Fibroblast of upper back skin (primary cell): ENCODE measurements at places on chromosomes 7 and 10.

- no peak for DNase-seq
Measured at GRCh38 chr10:92207061-92207460, 83.8 kb downstream of the CPEB3 start.

GRCh38 chr7:129778770-129779601 lies 167.5 kb downstream of the NRF1 start:
- no peak for DNase-seq

DNA sequence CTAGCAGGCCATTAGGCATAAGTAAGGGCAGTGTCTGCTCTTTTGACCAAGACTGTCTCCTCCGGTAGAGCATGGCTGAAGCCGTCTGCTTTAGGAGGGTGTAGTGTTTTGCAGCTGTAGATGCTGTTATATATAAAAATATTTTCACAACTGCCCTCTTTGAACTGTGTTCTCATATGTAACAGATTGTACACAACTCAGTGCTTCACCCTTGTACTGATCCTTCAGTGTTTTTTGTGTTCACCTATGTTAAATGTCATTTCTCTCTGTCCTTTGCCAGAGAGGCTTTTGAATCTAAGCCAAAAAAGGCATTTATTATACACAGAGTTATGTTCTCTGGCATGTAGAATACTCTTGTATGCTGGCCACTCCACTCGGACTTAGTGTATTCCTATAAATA lies 135.5 kb downstream of the BICC1 start:
- no peak for DNase-seq

- DNase-seq, result no peak
Measured at GRCh38 chr7:100629117-100629716, 12.1 kb downstream of the TFR2 start.

DNA sequence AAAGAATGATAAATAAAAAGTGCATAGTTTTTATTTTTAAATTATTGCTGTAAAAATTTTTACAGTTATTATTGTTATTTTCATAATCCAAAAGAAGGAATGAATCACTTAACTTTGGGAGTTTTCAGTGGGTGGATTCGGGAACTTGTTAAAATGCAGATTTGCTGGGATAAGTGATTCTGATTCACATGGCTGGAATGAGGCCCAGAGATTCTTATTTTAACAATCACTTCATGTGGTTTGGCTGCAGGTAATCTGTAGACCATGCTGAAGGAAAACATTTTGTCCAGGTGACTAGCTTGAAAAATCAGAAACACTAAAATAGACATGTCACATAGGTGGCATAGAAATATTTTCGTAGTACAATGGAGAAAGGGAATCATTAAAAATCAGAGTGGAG lies 13.9 kb downstream of the CROT start:
- peak; percentile 43 for DNase-seq

DNA sequence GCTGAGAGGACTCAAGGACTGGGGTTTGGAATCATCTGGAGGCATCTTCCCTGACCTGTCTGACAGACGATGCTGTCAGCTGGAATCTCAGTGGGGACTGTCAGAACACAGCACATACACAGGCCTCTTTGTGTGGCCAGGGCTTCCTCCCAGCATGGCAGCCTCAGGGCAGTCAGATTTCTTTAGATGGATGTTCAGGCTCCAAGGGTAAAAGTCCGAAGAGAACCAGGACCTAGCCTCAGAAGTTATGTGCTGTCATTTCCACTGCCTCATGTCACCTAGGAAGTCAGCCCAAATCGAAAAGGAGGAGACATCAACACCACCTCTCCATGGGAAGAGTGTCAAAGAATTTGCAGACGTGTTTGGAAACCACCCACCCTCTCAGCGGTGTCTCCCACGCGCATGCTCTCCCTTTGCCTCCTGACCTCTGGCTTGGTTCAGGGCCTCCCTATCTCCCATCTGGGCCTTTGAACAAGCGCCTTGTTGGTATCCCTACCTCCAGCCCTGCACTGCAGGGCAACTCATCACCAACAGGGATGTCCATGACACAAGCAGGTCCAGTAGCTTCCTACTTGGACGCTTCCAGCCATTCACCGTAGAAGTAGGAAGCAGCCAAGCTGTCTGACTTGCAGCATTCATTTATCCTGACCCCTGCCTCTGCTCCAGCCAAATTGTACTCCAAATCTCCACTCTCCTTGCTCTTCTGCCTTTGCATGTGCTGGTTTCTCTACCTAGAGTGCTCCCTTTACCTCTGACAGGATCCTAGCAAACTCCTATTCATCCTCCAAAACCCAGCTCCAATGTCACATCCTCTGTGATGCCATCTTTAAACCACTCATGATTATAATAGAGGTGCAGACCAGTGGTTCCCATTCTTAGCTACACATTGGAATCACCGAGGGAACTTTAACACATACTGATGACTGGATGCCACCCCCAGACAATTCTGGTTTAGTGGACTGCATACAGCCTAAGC lies 121.6 kb downstream of the OAT start:
- DNase-seq, result no peak

DNA sequence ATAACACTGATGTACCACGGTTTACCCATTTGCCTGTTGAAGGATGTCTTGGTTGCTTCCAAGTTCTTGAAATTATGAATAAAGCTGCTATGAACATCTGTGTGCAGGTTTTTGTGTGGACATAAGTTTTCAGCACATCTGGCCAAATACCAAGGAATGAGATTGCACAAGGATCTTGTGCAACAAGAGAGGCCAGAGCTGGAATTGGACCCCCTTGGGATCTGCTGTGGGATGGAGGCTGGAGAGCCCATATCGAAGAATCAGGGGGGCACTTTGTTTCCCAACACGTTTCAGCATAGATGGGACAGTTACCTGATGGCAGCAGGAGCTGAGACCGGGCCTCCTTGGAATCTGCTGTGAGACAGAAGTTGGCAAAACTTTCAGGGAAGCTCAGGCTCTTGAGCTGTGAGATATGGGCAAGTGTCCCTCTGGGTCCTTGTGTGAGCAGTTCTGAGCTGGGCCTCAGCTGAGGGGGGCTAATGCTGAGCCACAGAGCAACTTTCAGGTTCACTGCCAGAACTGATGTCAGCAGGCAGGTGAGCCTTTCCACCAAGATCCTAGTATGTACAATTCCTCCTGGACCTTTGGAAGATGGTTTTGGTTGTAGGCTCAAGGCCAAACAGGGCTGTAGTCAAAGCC lies 115.2 kb upstream of the RAB18 start:
- peak; percentile 42 for DNase-seq

DNA sequence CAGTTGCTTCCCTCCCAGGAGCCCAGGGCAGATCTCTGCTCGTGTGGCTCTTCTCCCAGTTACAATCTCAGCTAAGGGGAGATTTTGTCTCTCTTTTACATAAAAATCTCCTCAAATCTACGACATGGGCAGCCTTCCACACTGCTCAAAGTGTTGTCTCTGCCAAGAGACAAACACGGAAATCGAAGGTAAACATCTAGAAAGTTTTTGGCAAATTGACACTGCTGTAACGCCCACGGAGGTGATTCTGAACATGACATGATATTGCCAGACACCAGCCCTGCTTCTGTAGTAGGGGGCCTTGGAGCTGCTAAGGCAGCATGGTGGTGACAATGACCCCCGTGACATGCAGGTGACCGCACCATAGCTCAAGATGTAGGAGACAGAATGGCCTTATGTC lies 128.3 kb downstream of the CCDC3 start:
- no peak for DNase-seq

DNA sequence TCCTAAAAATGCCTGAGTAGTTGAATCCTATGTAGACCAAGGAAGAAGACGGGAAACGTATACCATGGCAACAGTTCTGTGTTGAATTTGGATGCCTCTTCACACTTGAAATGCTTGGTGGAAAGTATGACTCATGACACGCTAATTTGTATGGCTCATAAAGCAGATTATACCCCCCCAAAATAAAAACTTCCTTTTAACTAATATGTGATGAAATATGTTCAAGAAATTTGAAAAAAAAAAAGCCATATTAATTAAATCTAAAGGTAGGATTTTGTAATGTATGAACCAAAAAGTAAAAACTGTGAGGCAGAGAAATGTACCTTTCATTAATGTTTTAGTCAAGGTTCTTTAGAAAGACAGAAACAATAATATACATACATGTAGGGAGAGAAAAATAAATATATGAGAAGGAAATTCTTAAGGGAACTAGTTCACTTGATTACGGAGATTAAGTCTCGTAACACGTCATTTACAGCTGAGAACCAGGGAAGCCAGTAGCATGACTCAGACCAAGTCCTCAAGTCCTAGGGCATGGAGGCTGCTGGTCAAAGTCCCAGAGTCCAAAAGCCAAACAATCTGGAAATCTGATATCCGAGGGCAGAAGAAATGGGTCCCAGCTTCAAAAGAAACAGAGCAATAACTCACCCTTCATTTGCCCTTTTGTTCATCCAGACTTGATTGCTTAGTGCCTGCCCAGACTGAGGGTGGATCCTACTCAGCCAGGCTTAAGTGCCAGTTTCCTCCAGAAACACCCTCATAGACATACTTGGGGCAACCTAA lies 485.1 kb downstream of the SEMA3D start:
- peak; percentile 79 for DNase-seq

GRCh38 chr7:42877862-42878261 lies 34.0 kb downstream of the C7orf25 start:
- DNase-seq, result no peak

GRCh38 chr7:8204339-8205030 lies 57.5 kb downstream of the ICA1 start:
- DNase-seq, result no peak

DNA sequence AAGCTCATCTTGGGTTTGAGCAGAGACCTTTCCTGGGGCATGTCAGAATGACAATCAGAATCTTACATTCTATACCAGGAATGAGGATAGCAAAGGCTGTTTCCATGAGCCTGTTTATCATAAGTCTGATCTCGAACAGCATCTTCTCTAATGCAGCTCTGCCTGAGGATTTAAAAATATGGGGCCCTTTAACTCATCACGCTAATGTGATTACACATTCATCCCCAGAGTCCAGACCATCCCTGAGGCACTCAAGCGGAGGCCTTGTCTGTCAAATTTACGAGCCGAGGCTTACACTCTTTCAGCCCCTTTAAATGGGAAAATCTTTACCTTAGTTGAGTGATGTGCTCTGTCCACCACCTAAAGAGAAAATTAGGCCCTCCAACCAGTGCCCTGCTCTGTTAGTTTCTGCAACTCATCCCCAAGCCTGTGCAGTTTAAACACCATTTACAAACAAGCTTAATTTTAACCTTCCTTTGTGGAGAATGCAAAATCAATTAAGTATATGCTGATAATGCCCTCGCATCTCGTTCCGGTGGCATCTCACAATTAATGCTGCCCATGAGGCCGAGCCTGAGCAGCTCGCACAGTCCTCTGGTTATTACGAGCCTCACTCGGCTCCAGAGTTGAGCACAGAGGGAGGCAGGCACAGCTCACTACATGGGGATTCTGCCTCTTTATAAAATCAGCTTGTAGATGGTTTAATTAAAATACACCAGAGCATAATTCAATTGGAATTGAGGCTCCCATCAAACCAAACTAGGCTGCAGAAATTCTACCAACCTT lies 16.0 kb downstream of the CHST15 start:
- no peak for DNase-seq

DNA sequence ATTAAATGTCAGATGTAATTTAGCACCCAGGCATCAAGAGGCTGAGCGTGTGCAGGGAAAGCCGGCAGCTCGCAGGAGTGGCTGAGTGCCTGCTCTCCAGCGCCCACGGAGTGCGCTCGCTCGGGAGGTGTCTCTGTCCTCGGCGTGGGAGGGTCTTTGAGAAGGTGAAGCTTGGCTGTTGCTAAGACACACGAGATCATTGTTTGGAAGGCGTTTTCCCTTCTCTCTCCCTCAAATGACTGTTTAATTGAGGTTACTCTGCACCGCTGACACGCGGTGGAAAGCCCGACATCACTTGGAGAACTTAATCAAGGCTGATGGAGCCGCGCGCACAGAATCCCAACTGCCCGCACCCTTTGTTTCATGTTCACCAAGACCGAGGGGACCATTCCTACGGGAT lies 414.6 kb downstream of the DNAJB6 start:
- DNase-seq, result no peak

DNA sequence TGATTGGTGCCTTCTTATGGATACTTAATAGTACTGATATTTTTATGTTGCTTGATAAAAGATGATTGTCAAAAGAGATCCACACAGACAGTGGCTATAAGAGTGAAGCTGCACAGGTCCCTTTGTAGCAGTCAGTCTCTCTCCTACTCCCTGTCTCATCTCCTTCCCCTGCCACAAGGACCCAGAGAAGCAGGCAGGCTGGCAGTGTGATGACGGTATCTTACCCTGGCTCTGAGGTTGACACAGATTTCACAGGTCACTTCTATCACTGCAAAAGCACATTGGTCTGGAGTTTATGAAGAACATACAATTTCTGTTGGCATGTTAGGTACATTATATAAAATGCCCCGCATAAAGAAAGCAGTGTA lies 64.4 kb upstream of the AHR start:
- no peak for DNase-seq

DNA sequence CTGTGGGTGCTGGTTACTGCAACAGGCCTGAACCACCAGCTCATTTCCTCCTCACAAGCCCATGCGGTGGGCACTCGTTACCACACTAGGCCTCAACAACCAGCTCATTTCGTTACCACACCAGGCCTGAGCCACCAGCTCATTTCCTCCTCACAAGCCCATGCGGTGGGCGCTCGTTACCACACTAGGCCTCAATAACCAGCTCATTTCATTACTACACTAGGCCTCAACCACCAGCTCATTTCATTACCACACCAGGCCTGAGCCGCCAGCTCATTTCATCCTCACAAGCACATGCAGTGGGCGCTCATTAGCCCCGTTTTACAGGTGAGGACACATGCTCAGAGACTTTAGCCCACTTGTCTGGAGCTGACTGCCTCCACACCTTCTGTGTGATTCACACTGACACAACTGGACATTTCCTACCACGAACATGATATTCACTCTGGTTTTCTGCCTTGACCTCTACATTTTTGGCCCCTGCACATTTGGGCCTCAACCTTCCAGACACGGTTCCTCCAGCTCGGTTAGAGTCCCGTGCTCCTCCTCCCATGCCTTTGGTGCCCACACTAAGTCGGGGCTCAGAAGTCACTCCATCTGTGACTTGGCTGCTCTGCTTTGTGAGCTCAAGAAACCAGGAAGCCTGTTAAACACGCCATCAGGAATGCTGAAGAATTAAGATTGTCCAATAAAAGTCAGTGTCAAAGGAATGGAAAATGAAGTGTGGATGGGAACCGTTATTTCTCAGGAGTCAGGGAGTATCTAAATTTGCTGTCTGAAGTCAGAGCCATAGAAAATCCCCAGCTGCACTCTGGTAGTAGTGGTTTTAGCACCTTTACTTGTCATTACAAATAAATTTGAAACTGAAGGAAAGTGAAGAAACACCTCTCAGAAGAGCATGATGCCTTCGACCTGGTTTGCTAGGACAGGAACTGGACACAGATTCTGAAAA lies 55.8 kb upstream of the LANCL2 start:
- DNase-seq, result no peak

- peak; percentile 48 for DNase-seq
Measured at GRCh38 chr7:80453699-80454340, 58.0 kb downstream of the GNAT3 start.
